ENCODE measurements at places on chromosomes 6 and 20. TPM values are rescaled to one million over a fixed set of nuclear protein-coding genes. Genes with fewer than 3 reads are reported as not detected.

The RAB23 gene
- 7.7 TPM for polyA plus RNA-seq

The UBD gene
- not detected for polyA plus RNA-seq

The VPS52 gene
- 25.1 TPM for polyA plus RNA-seq

The SAMD5 gene
- 0.54 TPM for polyA plus RNA-seq

The TMEM217 gene
- 0.73 TPM for polyA plus RNA-seq

The PPIL4 gene
- polyA plus RNA-seq, result 11.8 TPM

The BMP7 gene
- polyA plus RNA-seq, result 5.1 TPM

The PHACTR1 gene
- polyA plus RNA-seq, result 21.2 TPM

The SPATA25 gene
- 2.7 TPM for polyA plus RNA-seq

The QKI gene
- polyA plus RNA-seq, result 80.2 TPM

The COL21A1 gene
- 43.9 TPM for polyA plus RNA-seq

The LY6G5C gene
- 3.0 TPM for polyA plus RNA-seq

The FAM83C gene
- polyA plus RNA-seq, result not detected

The NKAIN4 gene
- not detected for polyA plus RNA-seq
